ENCODE measurements at places on chromosomes 12 and 14.

- peak; percentile 70 for DNase-seq
These were observed 114.8 kb downstream of the MON2 start for GRCh38 chr12:62581288-62582064.

DNA sequence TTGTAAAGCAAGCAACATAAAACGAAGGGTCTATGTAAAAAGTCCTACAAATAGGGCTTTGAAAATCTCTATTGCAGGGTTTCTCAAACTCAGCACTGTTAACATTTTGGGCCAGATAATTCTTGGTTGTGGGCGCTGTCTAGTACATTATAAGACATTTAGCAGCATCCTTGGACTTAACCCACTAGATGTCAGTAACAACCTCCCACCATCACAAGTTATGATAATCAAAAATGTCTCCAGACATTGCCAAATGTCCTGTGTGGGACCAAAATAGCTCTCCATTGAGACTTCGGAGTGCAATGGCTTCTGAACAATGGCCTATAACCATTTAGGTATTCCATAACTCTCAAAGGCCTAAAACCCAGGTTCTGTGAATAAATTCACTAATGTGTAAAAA, 22.9 kb upstream of the DHRS7 start:
- peak; percentile 65 for DNase-seq

GRCh38 chr12:42204819-42205218, 33.2 kb downstream of the YAF2 start:
- DNase-seq, result no peak

DNA sequence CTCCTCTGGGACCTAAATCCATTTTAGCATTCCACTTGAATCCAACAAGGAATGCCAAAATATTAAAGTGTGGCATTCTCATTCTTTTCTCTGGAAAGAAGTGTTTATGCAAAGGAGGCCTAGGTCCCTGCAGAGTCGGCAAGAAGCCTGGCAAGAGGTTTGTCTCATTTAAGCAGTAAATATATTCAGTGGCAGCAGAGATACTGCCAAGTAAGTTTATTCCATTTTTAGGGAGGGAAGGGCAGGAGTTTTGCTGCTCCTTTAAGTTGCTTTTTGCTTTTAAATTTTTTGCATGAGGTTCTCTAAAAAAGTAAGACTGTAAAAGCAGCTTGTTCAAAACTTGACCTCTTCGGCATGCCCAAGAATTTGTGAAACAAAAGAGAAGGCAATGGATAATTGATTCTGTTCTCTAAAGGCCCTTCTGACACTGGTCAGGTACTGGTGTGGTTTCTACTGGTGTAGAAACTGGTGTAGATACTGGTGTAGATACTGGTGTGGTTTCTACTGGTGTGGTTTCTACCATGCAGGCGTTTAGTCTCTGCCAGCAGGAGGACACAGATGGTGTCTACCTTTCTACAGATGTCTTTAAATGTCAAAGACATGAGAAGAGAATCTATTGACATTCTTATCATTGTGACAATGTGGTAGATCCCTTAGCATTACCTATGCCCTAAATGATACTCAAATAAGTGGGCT, 107.3 kb downstream of the SAMD4A start:
- DNase-seq, result no peak

- peak; percentile 80 for DNase-seq
These were observed 19.1 kb upstream of the DNAH10 start for GRCh38 chr12:123743002-123743401.

DNA sequence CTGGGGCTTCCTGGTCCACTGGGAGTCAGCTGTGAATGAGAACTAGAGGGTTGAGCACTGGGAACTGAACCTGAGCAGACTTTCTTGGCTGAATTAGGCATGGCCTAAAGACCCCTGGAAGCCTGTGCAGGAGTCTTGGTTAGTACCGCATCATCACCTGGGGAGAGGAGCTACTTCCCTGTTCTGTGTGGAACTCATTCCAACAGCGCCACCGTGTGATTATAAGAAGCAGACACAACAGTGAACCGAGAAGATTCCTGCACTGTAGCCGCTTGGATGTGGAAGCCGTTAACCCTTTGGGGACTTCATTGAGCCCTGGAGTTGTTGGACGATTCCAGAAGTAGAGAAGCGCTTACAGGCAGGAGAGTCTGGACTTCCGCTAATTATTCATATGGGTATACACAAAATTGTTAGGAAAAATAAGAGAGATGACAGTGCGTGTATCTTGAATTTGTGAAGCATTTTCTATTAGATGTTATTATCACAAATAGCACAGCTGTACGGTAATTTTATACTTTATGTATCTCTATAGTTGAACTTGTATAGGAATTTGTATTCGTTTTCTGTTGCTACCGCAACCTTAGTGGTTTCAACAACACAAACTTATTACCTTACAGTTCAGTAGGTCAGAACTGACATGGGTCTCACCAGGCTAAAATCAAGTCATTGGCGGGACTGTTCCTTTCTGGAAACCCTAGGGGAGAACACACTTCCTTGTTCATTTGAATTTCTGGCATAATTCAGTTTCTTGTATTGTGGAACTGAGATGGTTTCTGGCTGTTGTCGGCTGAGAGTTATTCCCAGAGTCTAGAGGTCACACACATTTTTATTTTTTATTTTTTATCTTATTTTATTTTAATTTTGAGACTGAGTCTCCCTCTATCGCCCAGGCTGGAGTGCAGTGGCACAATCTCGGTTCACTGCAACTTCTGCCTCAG, 100.7 kb downstream of the C2CD5 start:
- peak; percentile 89 for DNase-seq

GRCh38 chr14:50906326-50907065, 34.6 kb downstream of the ABHD12B start:
- DNase-seq, result no peak

GRCh38 chr14:23438101-23438971, 2.9 kb upstream of the MYH7 start:
- DNase-seq, result peak; percentile 45

DNA sequence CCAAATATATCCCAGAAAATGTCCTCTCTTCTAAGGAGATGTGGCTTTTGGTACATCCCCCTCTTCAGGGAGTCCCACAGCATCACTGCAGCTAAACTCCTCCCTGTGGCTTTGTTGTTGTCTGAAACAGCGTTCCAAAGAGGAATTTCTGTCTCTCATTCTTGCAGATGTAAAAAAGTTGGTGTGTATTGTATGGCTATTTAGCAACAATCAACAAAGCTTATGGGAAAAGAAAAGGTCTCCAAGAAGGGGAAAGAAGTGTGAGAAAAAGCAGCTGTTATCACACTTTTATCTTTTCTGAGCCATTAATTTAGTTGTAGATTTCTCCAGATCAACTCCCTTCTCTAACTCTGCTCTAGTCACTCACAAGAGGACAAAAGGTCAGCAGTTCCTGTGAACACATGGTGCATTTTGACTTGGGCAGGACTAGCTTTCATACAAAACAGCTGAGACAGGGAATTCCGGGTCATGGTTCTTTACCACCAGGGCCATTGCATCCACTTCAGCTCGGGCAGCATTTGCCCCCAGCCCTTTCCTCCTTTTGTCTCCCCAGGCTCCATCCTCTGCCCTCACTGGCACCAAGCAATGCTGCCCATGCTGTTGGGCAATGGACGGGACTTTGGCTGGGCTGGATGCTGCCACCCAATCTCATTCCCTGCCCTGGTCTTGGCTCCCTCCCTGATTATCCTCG, 184.7 kb downstream of the TMX1 start:
- no peak for DNase-seq

- no peak for DNase-seq
These were observed 3.7 kb upstream of the DENND5B start for GRCh38 chr12:31594681-31595080.

DNA sequence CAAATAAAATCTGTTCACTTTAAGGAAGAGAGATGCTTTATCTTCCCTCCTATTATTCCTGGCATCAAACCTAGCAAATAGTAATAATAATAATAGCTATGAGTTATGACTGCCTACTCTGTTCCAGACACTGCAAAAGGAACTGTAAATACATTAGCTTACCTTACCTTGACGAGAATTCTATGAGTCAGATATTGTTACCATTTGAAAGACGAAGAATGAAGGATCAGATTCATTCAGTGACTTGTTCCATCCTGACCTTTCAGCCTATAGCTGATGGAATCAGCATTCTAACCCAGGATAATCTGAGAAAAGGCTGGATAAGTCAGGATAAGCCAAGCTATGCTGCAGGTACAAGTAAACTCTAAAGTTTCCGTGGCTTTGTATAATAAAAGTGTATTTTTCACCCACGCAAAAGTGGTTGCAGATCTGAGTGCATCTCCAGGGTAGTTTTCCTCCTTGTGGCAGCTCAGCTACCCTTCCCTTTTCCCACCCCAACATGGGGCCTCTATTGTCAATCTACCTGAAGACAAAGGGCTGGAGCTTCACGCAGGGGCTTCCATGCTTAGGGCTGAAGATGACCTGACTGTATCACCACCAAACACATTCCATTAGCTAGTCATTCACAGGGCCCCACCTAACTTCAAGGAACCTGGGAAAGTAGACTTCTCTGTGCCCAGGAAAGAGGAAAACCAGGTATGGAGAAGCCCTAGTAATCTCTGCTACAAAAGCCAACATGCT, 57.2 kb upstream of the CCND2 start:
- DNase-seq, result no peak

DNA sequence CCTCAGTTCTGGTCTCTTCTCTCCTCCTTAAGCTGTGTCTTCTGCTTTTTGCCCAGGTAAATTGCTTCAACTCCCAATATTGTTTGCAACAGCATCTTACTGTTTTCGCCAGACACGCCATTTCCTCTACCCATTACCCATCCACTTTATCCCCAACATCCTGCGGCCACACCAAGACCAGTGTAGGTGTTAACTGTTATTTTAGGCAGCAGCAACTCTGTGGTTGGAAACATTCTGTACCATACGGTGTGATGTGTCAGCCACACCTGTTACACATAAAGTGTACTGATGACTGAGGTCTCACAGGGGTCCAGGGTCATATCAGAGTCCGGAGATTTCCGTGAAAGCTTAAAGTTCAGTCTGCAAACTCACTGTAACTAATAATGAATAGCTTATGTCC, 21.8 kb upstream of the KLRD1 start:
- DNase-seq, result no peak

DNA sequence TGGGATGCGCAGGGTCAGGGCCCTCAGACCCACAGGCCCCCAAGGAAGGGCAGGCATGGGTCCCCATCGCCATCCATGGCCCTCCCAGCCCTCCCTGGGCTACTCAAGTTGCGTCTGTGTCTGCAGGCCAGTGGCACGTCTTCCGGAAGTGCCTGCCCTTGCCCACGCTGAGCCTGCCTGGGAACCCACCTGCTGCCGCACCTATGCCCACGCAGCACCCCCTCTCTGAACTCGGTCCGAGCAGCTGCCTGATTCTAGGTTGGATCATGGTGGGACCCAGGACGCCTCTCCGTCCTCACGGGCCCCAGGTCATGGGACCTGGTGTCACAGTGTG, 182.8 kb downstream of the ADGRD1 start:
- DNase-seq, result no peak

GRCh38 chr14:103223818-103224352, 100.6 kb downstream of the TNFAIP2 start:
- no peak for DNase-seq

- DNase-seq, result no peak
These were observed 9.4 kb downstream of the ERP27 start for GRCh38 chr12:14928931-14929330.

GRCh38 chr12:30905463-30906009, 21.0 kb upstream of the TSPAN11 start:
- no peak for DNase-seq

- DNase-seq, result no peak
These were observed at the start of gene SMCO2 for GRCh38 chr12:27446436-27446835. Gene SMCO2, plus strand, starts transcription at chr12:27446736. Its CDS starts 23,896 bp downstream, at chr12:27470632.

- no peak for DNase-seq
These were observed 1183.7 kb downstream of the AACS start for GRCh38 chr12:126248871-126249403.

GRCh38 chr14:59333668-59334067, 131.5 kb downstream of the GPR135 start:
- no peak for DNase-seq

DNA sequence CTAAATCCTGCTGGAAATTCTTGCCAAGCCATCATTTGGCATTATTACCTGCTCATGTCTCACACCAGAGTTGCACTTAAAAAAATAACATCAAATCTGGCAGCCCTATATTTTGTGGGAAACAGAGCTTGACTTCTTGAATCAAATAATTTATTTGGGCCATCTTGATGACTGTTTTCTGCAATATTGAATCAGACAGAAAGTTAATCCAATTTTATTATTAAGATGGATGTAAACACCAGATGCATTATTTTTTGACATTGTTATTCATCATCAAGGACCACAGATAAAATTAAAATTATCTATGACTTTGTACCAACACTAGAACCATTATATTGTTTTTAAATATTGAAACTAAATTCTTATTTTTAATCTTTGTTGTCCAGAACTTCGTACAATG, 132.9 kb downstream of the PTPRR start:
- no peak for DNase-seq

- DNase-seq, result peak; percentile 28
These were observed at the start of gene CCDC63 for GRCh38 chr12:110846615-110847566. Gene CCDC63, plus strand, starts transcription at chr12:110846987. Its CDS starts 5,968 bp downstream, at chr12:110852955.

DNA sequence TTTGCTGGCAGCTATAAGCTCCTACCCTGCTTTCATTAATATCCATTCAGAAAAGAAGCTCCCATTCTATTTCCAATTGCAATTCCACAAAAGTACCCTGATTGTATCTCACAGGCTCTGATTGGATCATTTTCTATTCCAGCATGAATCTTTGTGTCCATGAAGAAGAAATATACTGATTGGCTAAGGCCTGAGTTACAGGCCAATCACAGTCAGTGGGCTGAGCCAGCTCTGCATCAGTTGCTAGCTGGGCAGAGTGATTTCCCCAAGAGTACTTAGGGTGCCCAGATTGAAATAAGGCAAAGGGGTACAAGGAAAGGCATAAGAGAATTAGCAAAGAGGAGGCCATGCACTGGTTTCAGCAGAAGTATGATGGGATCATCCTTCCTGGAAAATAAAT, 14.4 kb downstream of the ART4 start:
- DNase-seq, result no peak

DNA sequence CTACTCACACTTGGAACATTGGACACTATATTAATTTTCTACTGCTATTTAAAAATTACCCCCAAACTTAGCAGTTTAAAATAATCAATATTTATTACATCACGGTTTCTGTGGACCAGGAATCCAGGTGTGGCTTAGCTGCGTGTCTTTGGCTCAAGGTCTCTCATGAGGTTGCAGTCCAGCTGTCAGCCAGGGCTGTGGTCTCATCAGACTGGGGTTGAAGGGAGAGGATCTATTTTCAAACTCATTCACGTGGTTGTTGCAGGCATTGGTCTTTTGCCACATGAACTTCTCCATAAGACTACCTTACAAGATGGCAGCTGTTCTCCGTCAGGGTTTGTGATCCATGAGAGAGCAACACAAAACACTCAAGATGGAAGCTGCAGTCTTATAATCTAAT, 343.0 kb downstream of the BCAT1 start:
- DNase-seq, result no peak

DNA sequence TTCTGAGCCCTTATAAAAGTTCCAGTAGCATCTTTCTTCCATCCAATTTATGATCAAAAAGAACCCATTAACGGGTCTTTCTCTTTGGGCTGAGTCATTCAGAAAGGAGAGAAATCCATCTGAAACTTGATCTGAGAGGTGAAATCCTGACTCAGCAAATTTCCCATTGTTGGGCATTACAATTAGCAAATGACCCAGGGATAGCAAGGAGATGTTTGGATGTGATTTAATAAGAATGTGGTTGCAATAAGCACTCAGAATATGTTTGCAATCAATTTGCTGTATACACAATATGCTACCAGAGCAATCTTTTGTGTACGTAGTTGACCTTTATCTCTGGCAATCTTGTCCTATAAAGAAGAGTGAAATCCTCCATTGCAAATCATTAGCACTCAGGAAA, 122.7 kb downstream of the CCDC60 start:
- no peak for DNase-seq
